Stimulated activated naive CD8-positive, alpha-beta T cell treated with anti-CD3 and anti-CD28 coated beads, Interleukin-15, Interleukin-2, amounts not matched to agents 100 U/mL and 50 U/mL, for 24 hours (primary cell): ENCODE measurements at places on chromosomes 1 and 21.

DNA sequence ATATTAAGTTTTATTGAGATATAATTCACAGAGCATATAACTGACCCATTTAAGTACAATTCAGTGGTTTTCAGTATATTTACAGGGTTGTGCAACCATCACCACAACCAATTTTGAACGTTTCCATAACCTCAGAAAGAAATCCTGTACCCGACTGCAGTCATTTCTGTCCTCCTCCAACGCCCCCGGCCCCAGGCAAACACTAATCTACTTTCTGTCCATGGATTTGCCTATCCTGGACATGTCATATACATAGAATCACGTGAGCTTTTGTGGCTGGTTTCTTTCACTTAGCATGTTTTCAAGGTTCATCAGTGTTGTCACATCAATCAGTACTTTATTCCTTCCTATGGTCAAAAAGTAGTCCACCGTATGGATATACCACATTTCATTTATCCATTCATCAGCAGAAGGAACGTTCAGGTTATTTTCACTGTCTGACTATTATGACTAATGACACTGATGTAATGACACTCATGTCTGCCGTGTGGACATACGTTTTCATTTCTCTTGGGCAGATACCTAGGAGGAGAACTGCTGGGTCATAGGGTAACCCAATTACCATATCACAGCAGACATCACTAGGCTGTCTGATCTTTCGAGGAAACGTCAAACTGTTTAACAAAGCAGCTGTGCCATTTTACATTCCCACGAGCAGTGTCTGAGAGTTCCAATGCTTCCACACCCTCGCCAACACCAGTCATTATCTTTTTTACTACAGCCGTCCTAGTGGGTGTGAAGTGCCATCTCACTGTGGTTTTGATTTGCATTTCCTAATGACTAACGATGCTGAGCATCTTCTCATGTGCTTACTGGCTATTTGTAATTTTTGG lies 30.8 kb downstream of the MRPL37 start:
- peak; percentile 57 for DNase-seq

DNA sequence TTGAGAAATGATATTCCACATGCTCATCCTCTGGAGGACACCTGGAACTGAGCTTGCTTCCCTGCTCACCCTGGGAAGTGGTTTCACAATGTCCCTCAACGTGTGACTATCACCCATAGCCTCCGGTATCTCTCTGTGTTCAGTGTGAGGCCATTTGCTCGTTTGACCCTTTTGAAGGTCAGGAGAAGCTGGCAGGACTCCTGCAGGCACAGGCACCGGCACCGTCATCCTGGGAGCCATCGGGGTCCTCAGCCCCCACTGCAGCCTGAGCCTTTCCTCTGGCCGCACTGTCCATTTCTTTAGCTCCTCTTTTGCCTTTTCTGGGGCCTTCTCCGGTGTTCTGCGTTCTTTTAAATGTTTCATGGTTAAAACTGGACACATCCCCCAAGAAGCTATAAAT lies 159.6 kb upstream of the COL6A1 start:
- DNase-seq, result no peak

DNA sequence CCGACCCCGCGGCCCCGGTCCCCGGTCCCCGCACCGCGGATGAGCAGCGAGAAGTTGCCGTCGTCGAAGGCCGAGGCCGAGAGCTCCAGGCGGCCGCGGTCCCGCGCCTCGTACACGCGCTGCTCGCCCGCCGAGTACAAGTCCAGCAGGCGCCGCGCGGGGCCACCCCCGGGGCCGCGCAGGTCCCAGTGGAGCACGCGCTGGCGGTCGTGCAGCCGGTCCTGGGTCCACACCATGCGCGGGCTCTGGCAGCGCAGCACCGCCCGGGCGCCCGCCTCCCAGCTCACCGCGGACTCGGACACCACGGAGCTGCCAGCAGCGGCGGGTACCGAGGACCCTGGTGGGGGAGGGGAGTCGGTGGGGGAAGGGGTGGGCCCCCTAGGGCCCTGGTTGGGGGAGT lies 2.9 kb downstream of the MXRA8 start:
- DNase-seq, result peak; percentile 40

GRCh38 chr21:45379901-45380330 lies 25.0 kb upstream of the COL18A1 start:
- no peak for DNase-seq

GRCh38 chr21:43203591-43203990 lies 34.8 kb downstream of the CRYAA start:
- no peak for DNase-seq

DNA sequence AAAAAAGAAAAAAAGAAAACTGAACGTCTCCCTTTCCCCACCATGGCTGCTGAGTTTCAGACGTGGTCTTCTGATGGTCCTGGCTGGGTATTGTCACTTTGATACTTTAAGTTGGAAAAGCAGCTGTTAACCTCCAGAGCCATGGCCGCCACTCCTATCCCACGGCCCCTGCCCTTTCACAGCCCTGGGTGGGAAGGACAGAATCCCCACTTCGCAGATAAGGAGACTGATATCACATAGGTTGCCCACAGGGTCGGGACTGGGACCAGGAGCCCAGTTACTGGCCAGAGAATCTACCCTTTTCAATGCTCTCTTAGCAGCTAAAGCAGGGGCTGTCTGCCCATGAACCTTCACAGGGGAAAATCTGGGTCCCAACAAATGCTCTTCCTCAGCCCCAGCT lies 16.8 kb downstream of the BMP8A start:
- no peak for DNase-seq

DNA sequence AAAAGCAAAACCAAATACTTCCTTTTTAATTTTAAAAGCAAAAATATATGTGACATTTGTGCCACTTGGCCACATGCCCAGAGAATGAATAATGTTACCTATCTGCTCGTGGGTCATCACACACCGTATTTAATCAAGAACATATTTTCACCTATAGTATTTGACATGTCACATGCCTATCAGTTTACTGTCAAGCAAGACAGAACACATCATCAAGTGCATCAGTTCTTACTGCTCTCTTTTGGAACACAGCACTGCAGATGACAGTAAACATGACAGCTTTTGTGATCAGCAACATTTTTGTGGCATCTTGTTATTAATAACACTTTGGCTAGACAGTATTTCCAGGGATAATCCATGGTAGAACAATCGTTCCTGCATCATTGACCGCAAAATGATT lies 134.4 kb downstream of the LRRC7 start:
- DNase-seq, result no peak

GRCh38 chr1:28518745-28519341 lies 13.0 kb downstream of the RCC1 start:
- DNase-seq, result peak; percentile 63

GRCh38 chr1:96238426-96238825 lies 483.2 kb upstream of the PTBP2 start:
- no peak for DNase-seq

- peak; percentile 54 for DNase-seq
Observed at GRCh38 chr1:12059722-12060464, 3.2 kb upstream of the TNFRSF8 start.

DNA sequence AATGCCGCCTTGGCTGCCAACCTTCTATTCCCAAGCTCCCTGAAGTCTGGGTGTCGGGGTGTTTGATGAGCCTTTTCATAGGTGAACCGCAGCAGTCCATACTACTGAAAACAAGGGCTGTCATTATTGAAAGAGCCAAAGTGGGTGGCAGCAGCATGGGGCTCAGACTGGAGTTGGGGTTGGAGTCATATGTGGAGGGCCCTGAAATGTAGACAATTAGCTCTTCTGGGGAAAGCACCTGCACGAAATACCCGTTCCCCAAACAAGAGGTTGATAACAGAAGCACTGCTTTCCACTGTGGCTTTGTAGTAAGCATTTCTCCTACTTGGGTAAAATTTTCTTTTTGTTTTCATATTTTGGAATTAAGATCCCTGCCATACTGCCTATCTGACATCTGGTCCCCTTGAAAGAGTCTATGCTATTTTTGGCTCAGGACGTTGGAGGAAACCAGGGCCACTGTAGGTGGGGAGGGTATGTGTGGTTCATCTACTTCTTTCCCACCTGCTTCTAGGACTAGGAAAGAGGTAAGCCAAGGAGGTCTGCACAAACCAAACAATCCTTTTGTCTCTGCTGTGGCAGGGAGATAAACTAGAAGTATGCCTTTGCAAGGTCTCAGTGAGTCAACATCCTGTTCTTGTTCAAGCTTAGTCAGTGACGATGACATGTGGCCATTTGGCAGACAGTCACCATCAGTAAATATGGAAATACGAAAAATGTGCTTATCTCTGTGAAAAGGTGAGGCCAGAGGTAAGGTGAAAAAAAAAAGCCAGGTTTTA lies 197.0 kb upstream of the UBE2U start:
- no peak for DNase-seq

DNA sequence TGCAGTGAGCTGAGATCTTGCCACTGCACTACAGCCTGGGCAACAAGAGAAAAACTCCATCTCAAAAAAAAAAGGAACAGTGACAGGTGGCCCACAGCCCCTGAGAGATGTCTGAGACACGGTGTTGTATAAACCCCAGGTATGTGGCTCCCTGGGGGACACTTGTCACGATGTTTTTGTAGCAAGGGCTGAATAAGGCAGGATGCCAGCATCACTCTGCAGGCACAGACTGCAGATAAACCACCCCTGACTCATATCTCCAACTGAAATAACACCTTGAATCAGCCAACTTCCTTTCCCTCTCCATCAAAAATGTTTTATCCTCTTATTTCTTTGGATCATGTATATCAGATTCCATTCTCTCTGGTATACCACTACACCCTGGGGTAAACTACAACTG lies 52.5 kb downstream of the NMNAT2 start:
- no peak for DNase-seq

GRCh38 chr1:29152046-29152805 lies 28.5 kb upstream of the TMEM200B start:
- no peak for DNase-seq

DNA sequence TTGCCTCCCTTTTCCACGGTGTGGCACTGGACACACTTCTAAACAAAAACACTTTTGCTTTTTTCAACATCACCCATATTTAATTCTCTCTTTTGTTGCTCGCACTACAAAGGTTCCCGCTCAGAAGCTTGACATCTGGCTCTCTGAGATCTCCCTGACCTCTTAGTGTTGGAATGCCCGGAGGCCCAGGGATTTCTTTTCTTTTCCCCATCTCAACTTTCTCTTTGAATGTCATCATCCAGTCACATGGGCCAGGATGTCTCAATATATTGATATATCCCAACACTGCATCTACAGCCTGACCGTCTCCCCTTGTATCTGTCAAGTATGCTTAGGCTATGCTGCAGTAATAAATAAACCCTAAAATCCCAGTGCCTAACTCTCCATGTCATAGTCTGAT lies 54.3 kb upstream of the DESI2 start:
- DNase-seq, result no peak

DNA sequence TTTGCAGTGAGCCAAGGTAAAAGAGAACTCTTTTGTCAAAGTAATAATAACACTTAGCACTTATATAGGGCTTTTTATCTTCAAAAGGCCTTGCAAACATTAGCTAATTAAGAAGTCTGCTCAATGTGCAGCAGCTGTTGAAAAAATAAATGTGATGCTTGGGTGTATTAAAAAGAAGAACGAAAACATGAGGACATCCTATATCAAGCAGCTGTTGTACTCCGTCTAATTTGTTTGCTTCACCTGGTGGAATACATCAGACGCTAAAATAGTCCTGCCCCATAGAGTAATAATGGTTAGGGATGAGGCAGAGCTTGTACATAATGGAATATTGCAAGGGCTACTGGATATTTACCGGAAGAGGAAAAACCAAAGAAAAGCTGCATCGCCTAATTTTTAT lies 299.5 kb downstream of the ST6GALNAC3 start:
- no peak for DNase-seq
